ENCODE measurements at places on chromosomes 2 and 18.
A peak's percentile ranks its signal among the peaks of the same experiment; 100 is the strongest.

DNA sequence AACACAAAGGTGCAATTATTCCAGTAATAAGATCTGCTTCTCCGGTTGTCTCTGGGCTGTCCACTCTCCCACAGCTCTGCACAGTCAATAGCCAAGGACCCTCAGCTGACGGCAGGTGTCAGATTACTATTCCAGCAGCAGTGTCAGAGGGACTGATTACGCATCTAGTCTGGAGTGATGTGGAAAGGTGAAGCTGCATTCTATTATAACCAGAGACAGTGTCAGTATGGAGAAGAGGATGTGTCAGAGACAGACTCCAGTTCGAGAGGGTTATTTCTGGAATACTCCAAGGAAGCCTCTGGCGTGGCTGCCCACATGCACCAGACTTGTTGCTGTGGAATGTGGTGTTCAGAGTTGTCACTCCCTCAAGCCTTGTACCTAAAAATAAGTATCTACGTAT lies 163.6 kb upstream of the TMEM200C start:
- DNase-seq, result no peak

DNA sequence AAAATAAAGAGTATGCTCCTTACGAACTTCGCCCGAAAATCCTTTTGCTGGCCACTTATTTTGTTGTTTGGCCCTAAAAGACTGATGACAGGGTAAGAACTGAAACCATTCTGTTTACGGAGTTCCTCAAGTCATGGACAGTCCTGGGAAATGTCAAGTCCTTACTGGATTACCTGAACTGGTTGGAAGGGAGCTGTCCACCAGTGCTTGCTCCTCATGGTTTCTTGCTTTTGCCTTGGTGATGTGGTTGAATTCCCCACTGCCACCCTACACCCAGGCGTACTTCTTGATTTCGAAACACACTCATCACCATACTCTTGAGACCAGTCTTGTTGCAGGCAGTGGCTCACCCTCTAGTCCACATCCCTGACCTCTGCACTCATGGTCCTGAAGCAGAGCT lies 49.1 kb upstream of the CHMP1B start:
- no peak for DNase-seq

DNA sequence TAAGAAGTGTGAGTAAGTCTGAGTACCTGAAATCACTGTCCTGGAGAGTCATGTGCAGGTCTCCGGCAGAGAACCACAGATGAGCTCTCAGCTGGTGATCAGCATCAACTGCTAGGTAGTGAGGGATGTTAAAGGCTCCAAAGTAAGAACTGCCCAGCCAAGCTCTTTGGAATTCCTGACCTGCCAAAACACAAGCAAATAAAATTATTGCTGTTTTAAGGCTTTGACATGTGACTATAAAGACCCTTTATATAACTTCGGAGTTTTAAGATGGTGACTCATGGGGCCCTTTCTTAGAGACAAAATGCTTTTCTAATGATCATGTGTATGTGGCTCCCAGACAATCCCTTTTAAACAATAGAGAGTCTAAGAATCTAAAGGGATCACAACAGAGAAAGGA lies 855.7 kb downstream of the TRIB2 start:
- DNase-seq, result no peak

DNA sequence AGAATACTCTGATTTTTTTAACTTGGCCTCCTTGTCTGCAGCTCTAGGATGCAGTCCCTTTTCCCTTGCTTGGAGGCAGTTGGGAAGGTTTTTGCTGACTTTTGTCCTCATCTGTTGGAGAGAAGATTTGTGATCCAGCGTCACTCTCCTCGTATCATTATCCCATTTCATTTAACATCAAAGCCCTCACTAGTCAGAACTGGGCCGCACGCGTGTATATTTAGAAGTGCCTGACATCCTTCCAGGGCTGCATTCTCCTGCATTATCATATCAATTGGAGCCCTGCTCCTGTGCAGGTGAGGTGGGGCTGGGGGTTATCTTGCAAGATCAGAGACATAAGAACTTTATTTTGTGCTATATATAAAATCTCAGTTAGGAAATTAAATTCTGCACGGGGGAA lies 435.1 kb upstream of the HS6ST1 start:
- no peak for DNase-seq

DNA sequence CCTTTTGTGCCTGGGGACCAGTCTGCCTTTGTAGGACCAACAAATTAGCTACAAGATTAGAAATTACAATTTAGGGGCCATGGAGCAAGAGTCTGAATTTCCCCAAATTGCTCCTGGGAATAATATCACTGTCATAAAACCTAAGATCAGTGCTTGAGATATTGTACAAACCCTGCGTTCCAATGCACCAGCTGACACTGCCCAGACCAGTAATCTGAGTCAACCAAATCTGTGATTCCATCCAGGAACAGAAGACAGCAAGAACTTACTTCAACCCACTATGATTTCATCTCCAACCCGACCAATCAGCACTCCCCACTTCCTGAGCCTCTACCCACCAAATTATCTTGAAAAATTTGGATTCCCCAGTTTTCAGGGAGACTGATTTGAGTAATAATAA lies 1305.0 kb upstream of the NRXN1 start:
- no peak for DNase-seq

DNA sequence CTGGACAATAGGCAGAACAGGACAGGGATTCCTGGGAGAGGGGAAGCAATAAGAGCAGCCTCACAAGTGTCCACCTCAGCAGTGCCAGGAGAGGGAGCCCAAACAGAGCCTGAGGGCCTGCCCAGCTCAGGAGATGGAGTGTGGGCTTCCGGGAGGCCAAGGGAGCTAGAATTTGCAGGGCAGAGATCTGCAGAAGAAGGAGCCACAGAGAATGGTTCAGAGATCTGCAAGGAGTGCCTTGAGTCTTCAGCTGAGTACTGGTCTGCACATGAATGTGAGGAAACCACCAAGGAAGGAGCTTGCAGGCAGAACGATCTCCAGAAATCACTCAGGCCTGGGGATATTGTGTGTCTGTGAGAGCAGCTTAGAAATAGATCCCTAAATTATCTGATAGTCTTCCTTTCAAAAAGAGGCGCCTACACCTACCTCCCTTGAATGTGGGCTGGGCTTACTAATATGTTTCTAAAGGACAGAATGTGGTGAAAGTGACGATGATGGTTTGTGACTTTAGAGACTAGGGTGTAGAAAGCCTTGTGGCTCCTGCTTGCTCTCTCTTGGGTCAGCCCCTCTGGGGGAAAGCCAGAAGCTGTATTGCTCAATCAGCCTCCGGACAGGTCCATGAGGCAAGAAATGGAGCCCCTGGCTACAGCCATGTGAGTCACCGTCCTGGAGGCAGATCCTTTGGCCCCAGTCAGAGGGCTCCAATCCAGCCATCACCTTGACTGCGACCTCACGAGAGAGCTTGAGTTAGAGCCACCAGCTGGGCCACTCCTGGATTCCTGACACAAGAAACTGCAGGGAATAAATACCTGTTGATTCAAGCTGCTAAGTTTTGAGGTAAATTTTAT lies 7.6 kb upstream of the LPIN1 start:
- DNase-seq, result peak; percentile 79

DNA sequence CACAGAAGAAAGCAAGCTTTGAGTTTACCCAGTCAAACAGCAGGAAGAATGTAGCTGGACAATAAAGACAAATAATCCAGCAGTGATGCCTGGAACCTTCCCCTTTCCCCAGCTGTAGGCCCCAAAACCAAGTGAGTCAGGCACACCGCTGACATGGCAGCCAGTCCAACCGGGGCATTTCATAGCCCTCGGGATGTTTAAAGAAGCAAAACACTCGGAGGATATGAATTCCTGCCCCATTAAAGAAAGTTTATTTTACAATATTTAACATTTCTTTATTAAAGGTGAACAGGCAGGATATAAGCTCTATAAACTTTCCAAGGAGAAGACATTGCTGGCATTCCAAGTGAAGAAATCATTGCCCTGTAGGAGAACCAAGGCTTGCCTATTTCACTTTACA lies 507.6 kb upstream of the TNP1 start:
- DNase-seq, result no peak

GRCh38 chr2:119430023-119430498 lies 1.6 kb upstream of the TMEM37 start:
- no peak for DNase-seq

- DNase-seq, result no peak
Measured at GRCh38 chr2:241555711-241556110, 2.8 kb upstream of the BOK start.

DNA sequence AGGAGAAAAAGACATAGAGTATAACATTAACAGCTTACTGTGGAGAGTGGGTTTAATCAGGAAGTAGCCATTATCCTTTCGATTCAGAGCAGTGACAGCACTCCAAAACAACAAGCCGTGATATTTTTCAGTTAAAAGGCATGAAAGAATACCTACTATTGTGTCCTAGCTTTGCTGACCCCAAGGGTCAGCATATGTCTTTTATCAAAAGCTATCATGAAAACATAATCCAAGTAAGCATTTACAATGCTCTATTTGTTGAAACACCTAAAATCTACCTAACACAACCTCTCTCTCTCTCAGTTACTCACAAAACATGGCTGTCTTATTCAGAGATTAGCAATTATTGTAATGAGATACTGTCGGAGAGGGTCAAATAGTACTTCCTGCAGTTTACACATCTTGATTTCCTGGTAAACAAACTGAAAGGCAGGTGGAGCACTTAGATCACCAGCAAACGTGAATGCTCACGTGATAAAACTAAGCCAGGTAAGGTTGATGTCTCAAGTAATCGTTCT lies 100.0 kb downstream of the BAZ2B start:
- DNase-seq, result peak; percentile 6

DNA sequence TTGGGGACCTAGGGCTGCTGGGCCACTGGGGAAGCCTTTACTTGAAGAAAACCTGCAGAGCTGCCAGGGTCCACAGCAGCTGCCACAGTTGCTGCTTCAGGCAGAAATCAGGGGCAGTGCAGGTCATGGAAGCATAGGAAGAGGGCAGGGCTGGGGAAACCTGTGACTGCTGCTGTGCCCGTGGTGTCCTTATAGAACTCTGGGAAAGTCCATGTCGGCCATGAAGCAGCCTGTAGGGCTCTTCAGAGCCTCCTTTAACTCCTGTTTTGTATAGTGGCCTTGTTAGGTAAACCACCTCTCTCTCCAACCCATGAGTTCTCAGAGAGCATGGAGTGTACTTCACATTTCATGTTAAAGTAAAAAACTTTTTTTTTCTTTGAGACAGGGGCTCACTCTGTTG lies 62.1 kb downstream of the SMAD4 start:
- no peak for DNase-seq

DNA sequence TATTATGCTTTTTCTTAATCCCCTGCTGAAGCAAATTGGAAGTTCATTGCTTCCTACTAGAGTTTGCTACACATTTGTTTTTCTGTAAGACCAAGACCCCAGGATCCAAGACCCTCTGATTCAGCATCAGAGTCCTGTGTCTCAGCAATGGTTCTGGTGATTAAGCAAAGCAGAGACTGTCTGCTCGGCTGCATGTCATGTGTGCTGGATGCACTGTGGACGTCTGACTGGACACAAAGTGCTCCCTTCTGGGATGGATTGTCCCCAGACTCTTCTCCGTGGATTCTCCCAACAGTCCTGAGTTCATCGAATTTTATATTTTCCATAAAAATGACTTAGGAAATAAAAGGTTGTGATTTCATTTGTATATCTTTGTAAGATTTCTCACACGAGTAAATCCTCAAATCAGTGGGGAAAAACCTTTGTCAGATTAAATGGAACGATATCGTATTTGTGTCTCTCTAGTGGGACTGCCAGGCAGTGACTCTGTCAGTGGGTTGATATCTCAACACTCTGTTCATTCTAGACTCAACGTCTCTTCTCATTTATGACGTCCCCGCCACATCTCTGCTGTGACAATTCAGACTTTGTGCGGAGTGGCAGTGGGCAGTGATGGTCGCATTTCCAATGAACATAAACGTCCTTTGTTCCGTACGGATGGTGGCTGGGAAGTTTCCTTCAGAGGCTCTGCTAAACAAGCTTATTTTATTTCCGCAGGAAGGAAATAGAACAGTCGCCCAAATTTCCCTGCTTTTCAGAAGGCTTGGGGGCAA lies 58.6 kb downstream of the NCAPH start:
- no peak for DNase-seq

DNA sequence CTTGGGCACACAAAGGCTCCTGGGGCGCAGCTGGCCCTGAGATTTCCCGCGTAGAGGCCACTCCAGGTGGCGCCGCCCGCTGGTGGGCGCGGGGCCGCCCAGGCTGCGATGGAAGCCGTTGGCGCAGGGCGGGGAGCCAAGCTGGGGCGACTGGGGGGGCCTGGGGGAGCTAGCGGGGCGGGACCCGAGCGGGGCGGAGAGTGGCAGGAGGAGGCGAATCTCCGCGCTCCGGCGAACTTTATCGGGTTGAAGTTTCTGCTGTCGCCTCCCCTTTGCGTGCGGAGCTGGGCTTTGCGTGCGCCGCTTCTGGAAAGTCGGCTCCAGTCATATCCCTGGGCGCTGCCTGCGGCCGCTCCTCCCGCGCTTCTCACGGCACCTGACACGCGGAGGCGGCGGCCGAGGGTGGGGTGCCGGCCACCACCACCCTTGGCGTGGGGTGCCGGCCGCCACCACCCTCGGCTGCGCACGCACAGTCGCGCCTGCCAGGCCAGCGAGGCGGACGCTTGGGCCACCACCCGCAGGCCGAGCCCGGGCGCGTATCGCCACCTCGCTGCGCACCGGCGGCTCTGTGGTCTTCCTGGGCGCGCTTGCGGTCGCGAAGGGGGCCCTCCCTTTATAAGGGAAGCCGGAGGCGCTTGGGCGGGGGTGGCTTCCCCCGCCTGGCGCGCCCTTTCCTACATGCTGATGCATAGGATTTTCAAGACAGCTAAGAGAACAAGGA lies 919 bp upstream of the CYP1B1 start:
- peak; percentile 97 for DNase-seq

GRCh38 chr2:43026426-43027096 lies 199.8 kb downstream of the ZFP36L2 start:
- DNase-seq, result no peak

- DNase-seq, result no peak
Measured at GRCh38 chr2:144523596-144524117, 3.7 kb upstream of the ZEB2 start.

- peak; percentile 57 for DNase-seq
Measured at GRCh38 chr2:11406958-11407381, 59.0 kb downstream of the E2F6 start.

GRCh38 chr2:45950606-45951005 lies 299.1 kb downstream of the PRKCE start:
- DNase-seq, result no peak

DNA sequence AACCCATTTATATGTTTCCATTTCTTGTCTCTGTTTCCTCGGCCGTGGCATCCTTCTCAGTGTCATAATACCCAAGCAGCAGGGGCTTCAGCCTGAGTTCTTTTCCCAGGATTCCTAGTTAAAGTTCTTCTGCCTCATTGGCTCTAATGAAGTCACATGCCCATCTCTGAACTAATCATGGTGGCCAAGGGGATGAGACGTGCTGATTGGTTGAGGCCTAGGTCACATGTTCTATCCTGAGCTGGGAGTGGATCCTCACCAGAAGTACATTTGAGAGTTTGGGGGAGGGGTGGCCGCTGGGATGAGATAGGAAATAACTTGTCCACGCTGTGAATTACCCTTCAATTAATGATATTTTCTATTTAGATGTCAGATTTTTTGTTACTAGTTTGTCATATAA lies 3.8 kb upstream of the UGT1A5 start:
- no peak for DNase-seq

DNA sequence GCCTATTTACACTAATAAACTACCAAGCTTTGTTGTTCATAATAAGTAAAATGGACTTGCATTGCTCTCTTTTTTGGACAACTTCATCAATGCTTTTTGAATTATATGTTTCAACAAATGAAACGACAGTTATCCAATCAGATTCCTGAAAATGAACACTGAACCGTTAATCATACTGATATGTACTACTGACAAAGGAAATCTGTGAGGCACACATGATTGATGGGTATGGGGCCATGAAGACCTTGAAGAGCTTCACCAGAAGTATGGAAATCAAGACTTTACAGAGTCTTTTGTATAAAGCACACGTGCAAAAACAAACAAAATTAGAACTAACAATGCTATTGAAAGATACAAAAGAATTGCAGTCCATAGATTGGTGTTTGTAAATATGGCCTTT lies 51.2 kb downstream of the HNMT start:
- DNase-seq, result no peak
